Sciatic nerve (tissue), 2 donors: ENCODE measurements at places on chromosomes 5 and 9. TPM values are rescaled to one million over a fixed set of nuclear protein-coding genes. Genes with fewer than 3 reads are reported as not detected.

DNA sequence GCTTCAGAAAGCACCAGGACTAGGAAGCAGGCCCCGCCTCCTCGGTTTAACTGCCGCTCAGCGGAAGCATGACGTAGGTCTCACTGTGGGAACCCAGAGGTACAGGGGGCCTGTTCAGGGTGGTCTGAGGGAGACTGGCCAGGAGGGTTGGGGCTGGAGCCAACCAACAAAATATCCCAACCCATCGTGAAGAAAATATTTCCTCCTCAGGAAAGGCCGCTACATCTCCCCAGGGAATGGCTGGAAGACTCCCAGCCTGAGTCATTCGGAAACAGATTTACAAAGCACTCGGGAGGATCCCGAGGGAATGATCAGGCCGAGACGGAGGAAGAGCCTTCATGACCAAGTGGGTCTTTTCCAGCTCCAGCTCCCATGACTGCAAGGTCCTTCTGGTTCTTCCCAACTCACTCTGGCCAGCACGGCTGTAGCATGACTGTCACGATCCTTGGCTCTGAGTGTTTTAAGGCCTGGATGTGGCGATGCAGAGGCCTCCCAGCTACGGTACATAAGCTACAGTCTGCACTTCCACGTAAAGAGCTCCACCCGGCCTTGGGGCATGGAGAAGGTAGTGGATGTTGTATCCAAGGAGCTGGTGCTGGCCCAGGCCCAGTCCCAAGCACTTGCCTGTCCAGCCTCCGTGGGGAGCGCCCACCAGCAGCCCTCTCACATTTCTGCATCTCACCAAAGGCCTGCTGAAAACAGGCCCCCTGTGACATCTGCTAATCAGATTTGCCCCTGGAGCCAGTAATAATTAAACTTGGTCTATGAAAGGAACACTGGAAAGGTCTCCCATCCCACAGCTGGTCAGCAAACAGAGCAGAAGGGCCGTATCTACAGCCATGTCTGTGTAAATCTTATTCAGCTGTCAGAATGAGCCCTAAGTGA lies 100.6 kb downstream of the LHFPL2 start:
- DNase-seq = peak; percentile 92

GRCh38 chr9:134629586-134630392 lies 11.8 kb upstream of the COL5A1 start:
- DNase-seq = peak; percentile 55

- DNase-seq = no peak
Observed at GRCh38 chr9:113317777-113318176, 14.6 kb upstream of the RNF183 start.

GGTA1 gene
- 16.0 TPM for total RNA-seq

RETREG1 gene
- total RNA-seq = 37.4 TPM

PCDHA8 gene
- 0.40 TPM for total RNA-seq

SAPCD2 gene
- 0.36 TPM for total RNA-seq

TEX48 gene
- total RNA-seq = not detected

OXCT1 gene
- 29.2 TPM for total RNA-seq

DNA sequence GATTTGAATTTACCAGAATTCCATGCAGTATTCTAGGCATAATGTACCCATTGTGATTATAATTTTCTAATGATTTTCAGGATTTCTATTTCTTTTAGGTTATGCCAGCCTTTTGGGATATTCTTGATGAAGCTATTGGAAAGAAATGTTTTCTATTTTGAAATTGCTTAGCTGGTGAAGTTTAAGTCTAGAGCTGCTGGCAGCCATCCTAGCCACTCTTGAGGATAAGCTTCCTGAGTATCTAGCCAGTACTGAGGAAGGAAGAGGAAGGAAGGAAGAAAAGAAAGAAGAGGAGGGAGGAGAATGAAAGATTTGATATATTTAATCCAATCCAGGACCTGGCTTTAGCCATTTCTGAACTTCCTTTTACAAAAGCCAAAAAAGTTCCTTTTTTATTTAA lies 142.1 kb upstream of the DAB2 start:
- no peak for DNase-seq

DNA sequence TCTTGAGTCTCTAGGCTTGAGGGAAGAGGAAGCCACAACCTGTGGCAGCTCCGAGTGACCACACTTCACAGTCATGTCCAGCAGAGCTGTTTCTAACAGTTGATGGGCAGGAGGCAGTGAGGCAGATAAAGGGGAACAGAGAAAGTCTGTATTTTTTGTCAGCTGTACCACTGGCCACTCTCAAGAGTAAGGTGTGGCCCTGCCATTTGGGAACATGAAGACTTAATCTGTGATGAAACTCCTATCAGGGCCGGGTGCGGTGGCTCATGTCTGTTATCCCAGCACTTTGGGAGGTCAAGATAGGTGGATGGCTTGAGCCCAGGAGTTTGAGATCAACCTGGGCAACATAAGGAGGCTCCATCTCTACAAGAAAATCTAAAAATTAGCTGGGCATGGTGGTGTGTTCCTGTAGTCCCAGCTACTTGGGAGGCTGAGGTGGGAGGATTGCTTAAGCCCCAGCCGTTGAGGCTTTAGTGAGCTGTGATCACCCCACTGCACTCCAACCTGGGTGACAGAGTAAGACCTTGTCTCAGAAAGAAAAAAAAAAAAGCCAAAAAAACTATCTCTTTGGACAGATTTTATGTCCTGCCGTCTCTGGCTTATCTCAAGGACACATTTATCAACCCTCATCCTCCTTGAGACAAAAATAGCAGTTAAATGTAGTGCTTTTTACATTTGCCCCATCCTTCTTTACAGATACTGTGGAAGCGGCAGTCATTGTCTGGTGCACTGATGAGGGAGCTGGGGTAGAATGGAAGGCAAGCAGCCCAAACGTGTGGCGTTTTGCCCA lies 11.9 kb upstream of the COL15A1 start:
- no peak for DNase-seq

- no peak for DNase-seq
Observed at GRCh38 chr9:73219985-73220626, 68.4 kb downstream of the ANXA1 start.

DNA sequence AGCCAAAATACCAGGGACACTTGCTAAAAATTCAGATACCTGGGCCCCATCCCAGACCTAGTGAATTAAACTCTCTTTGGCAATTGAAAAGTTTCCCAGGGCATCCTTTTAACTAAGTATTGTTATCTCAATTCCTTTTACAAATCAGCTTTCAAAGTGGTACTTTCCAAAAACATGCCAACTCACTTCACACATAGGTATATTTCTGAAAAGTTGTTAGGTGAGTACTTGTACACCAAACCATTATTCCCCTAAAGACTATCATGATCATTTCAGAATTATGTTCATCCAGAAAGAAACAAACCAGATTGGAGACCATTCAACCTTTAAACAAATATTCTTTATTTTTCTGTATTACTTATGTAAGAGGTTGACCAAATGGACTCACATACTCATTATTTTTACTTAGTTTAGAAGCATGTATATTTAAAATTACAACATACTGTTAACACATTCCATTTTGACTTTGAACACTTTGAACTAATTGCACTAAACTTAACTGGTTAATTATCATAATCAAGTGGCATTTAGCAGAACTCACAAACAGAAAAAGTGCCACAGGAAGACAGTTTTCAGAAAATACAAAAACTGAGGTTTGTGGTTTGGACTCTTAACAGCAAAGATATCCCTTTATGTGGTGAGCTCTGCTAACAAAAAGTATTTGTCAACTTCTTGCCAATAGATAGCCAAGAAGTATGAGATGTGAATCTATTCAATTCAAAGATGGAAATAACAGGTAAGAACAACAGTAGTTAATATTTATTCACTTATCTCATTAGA lies 40.7 kb downstream of the KIAA0825 start:
- DNase-seq = no peak

GRCh38 chr5:85452322-85453025 lies 1067.8 kb upstream of the EDIL3 start:
- DNase-seq = no peak

GRCh38 chr5:96703995-96704394 lies 41.8 kb downstream of the CAST start:
- DNase-seq = no peak

TTC23L gene
- 5.9 TPM for total RNA-seq

LCP2 gene
- total RNA-seq = 45.2 TPM

DNA sequence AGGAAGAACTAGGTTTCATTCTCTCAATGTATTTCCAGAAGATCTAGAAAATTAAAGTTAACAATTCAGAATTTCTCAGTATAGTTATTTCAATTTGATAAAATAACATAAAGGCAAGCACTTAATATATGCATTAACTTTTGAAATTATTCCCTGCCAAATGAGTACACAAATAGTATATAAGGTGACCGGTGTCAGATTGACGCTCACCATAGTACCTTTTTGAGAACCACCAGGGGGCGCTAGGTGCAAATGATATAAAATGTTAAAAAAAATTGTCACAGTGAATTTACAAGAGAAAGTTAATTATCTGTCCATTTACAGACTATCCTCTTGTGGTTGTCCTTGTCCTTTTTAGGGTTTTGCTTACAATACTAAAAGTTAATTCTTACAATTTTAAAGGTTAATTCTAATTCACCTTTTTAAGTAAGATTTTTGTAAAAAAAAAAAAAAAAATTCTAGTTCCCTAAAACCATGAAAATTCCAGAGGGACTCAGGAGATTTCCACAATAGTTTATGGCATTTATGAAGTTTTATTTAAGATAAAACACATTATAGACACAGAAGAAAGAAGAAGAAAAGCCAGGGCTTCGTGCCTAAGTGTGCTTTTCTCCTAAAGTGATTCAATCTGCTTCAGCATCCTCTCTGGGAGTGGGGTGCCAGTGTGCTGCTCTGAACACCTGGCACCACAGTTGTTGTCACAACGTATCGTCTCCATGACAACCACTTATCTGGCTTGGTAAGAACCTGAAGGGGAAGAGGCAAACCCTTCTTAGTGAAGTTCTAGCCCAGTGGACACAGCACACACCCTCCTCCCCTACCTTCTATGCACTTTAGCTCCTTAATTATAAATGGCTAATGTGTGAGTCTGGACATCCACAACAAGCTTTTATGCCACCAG lies 1.7 kb downstream of the ADAMTS16 start:
- DNase-seq = peak; percentile 76

DNA sequence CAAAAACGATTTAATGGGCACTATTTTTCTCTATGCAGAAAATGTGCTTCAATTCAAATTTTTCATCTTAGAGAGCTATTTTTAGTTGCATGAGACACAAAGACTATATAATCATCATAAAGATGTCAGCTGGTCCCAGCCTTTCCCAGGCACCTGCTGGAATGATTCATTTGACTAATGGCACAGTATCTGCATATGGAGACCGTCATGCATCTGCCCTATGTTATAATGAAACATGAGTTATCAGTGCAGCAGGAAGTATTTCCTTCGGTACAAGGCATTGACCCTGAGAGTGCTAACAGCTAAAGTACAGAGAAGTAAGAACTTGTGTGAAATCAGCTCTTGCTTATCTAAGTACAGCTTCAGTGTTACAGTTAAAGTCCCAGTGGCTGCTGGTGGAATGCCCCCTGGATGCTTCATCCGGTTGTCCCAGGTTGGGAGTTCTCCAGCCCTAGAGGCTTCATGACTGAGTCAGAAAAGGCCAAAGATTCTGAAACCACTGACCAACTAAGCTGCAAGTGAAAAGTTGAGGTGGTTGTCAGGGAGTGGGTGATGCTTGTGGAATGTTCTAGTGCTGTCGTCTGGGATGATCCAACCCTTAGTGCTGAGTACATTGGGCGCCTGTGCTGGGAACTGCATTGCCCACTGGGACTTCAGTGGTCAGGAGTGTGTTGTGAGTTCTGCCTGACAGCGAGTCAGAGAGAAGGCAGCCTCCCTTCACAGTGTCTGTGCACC lies 57.2 kb downstream of the MTRR start:
- DNase-seq = no peak

- DNase-seq = no peak
Observed at GRCh38 chr5:38968665-38969064, 105.5 kb downstream of the RICTOR start.

IGFBPL1 gene
- total RNA-seq = not detected

GRCh38 chr5:15010936-15011335 lies 139.4 kb upstream of the ANKH start:
- no peak for DNase-seq
